NCI-H1694 treated with DMSO at 0.1 percent for 48 hours (cell line): ENCODE measurements at places on chromosomes 11 and 22.
A peak's percentile ranks its signal among the peaks of the same experiment; 100 is the strongest.

DNA sequence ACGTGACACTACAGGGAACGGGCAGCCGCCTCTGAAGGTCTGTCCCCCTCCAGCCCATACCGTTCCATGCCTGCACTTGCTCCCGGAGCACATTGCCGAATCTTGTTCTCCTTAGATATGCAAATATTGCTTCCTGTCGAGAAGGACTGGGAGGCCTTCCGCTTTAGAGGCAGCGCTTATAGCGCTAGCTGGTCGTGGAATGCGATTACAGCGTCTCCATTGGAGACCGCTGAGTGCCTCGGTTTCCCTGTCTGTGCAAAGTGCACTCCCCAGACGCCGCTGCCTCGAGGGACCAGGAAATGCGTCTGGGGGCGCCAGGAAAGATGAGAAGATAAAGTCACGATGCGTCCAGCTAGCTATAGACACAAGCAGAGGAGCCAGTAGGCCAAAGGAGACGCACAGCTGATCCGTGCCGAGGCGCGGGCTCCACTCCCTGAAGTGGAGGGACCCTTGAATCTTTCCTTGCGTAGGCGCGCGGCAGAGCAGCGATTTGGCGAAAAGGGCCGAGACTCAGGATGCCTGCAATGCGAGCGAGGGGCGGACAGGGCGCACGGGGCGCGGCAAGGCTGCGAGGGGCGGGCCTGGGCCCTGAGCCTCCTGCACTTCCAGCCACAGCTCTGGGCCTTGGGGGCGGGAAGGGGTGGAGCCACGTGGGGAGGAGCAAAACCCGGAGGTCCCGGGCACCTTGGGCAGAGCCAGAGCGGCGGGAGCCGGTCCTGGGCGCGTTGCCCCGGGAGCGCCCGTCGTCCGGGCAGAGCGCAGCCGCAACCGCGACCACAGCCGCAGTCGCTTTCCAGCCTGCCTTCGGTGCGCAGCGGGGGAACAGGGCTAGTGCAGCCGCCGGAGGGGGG lies at the start of gene RASSF10:
Gene RASSF10, plus strand, starts transcription at position 692 of the 851 bp plus-strand sequence. CDS start 261 bp downstream, outside the sequence.
- DNase-seq, result peak; percentile 8

- no peak for DNase-seq
Measured at GRCh38 chr22:46229701-46230100, 20.4 kb downstream of the CDPF1 start.

DNA sequence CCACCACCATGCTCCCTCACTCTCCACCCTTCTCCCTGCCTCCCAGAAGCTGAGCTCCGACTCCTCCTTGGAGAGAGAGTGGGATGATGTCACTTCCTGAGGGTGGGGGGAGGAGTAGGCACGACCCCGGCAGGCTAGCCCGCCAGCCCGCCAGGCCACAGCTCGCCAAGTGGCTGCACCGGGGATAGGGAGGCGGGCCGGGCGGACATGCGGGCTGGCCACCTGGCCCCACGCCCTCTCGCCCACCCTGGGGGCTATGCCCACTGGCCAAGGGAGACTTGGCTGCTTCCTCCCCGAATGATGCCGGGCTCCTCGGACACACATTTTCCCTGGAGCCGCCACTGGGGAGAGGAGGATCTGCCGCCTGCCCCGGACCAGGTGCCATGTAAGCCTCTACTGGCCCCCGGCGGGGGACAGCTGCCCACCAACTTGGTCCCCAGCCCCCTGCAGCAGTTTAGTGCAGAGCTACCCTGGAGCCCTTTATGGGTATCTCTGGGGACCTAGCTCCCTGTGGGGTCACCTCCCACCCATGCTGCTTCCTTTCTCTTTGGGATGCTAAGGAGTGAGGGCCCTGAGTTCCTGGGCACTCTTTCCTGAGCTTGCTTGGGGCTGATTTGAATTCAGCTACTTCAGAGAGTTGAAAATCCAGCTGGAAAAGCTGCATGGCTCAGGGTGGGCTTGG lies 33.7 kb upstream of the MYRF start:
- DNase-seq, result peak; percentile 59

DNA sequence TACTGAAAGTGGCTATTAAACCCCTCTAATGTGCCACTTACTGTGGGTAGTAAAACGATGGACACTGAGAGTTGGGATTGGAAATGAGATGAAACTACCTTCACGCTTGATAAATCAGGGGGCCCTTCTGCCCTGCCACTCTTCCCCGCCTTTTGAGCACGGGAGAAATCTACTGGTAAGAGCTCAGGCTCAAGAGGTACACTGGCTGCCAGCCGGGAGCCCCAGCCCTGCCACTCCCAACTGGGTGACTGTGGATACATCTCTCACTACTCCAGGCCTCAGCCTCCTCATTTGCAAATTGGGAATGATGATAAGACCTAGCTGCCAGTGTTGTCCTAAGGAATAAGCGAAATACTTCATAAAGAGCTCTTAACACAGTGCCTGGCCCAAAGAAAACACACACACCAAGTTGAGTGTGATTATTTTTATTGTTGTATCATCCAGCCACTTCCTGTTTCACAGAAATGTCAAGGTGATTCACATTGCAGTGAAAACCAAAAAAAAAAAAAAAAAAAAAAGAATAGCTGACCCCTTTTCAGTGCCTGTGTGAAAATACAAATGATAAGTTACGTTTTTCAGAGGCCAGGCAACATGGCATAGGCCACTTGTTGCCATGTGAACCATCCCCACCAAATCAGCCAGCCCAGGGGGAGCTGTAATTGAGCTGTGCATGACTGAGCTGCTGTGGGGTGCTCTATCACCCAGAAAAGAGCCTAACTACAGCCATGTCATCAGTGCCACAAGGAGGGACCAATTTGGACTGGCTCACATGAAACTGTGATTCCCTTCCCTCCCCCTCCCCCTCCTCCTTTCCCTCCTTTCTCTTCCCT lies 4.4 kb upstream of the ZNRD2 start:
- DNase-seq, result no peak

DNA sequence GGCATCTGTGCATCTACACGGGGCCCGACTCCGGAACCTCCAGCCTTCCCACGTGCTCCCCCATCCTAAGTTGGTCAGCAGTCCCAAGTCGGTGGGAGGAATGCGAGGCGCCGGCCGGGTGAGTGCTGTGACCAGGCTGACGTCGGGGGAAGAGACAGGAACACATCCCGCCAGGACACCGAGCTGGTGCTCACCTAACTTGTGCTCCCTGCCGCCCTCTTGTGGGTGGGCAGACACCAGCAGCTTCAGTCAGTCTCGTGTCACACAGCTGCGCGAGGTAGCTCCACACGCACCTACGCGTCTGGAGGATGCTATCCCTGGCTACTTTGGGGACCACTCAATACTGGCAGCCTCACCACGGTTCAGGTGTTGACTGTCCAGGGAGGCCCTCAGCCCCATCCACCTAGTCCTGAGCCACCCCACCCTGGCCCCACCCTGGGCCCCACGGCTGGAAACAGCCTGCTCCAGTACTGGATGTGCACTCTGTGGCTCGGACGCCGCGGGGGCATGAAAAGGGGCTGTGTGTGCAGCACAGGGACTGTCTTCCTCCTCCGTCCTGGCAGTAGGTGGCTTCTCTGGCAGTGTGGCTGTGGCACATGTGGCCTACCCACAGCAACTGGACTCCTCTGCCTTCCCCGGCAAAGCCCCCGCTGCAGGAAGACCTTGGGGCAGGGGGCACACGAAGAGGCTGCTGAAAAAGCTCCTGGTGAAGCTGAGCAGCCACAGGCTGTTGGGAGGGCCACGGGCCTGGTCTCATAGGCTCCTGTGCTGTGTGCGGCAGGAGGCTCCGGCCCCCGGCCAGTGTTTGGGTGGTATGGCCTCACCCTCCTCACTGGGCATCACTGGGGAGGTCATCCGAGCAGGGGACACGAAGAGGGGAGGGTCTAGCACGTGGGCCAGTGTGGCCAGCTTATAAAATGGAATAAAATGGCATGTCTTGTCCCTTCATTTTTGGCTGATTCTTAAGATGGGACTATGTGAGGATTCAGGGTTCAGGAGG lies 11.2 kb upstream of the BID start:
- no peak for DNase-seq

GRCh38 chr11:1262172-1263006 lies 39.5 kb downstream of the MUC5B start:
- peak; percentile 48 for DNase-seq

GRCh38 chr22:41757502-41757901 lies 43.0 kb upstream of the CCDC134 start:
- no peak for DNase-seq

GRCh38 chr22:49571326-49571725 lies 256.3 kb downstream of the BRD1 start:
- no peak for DNase-seq

DNA sequence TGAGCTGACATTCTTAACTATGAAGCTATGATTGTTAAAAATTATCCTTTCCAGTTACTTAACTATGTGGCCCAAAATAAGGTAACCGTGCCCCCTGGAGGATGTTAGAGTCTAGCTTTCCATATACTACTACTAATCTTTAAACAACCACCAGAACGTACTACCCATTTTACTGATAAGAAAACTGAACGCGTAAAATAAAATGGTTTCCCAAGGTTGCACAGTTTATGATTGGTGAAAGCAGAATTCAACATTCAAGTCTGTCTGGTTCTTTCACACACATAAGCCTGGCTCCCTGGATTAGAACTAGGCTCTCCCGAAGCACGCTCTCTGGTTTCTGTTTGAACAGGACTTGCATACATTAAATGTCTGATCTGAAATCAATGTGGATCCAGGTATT lies 437.8 kb upstream of the CCDC90B start:
- peak; percentile 27 for DNase-seq

GRCh38 chr11:23010790-23011335 lies 150.6 kb upstream of the CCDC179 start:
- DNase-seq, result no peak

- no peak for DNase-seq
Measured at GRCh38 chr11:65796726-65797601, 10.1 kb downstream of the OVOL1 start.

GRCh38 chr11:74550991-74551753 lies 41.2 kb upstream of the POLD3 start:
- no peak for DNase-seq

DNA sequence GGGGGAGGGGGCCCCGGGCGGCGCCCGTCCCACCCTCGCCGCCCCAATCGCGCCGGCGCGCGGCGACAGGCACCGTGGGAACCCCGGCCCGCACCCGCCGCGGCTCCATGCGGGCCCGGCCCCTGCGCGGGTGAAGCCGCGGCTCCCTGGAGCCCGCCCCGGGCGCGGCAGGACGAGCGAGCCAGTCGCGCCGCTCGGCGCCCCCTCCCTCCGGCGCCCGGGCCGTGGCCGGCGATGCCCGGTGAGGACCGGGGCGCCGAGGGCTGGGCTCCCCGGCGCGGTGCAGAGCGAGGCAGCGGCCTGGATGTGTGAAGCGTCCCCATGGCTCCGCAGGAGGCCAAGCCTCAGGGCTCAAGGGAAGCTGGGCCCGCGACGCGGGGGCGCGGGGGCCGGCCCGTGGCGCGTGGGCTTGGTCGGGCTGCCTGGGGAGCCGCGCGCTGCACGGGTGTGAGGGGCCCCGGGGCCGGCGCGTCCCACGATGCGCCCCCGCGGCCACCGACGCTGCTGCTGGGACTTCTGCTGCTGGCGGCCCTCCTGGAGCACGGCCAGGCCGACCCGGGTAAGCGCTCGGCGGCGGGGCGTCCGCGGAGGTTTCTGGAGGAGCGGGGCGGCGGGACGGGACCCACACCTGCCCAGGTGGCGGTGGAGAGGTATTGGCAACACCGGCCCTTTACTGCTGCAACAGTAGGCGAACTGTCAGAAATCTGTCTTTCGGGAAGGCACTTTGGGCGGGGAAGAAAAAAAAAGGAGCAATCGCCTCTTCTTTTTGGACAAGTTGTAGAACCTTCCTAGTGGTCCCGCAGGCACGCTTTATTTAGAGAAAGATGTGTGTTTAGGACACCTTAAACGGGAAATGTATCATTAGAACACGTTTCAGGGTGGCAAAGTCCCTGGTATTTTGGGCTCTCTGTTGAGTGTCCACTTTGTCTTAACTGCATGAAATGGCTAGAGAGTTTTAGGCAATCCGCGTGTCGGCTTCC lies 119.4 kb downstream of the HIPK3 start:
- no peak for DNase-seq

DNA sequence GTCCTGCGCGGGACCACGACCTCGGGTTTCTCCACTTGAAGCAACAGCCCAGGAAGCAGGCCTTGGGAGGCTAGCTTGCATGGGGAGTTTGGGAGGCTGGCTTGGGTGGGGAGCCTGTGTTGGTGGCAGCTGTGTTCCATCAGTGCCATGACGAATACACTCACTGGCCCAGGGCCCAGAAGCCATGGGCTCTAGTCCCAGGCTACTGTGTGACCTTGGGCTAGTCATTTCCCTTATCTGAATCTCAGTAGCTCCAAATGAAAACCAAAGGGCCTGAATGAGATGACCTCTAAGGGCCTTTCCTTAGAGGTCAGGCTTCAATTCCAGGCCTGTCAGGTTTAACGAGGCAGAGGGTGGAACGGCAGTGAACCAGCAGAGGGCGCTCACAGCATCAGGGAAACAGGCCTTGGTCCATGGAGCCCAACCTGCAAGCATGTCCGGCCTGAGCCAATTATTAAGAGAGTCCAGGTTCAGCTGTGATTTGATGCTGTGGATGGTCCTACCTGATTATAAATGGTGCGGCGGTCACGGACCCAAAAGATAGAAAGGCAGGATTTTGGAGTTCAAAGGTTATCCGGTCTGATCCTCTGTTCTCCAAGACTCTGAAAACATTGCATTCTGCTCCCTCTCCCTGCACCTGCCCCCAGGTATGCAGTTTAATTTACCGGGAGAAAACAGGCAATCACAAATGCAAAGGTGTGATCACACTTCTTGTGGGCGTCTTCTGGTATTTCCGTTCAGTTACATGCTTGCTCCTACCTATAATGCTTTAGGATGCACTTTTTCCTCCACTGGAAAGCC lies 15.9 kb downstream of the PTPN5 start:
- DNase-seq, result no peak

- DNase-seq, result no peak
Measured at GRCh38 chr11:120695426-120695825, 183.9 kb downstream of the GRIK4 start.

DNA sequence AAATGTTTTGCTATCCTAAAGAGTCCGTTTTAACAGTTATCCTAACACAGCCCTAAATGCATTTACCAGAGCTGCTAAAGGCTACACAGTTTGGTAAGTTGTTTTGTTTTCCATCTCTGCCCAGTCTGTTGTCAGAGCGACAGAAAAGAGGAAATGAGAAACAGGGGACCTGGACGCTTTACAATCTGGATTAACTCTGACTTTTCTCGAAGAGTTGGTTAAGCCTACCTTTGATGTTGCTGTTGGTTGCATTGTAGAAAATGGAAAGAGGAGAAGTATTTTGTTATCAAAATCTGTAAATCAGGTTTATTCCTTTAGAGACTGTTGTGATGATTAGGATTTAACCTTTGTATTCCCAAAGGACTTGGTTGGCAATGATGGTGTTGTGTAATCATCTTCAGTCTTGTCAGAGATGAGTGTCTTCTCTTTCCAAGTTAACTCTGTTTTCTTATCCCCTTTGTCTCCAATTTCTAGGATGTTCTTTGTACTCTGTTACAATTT lies 481 bp downstream of the ANGPTL5 start:
- no peak for DNase-seq

GRCh38 chr11:110323786-110324185 lies 27.4 kb upstream of the RDX start:
- DNase-seq, result no peak

- DNase-seq, result no peak
Measured at GRCh38 chr11:108609682-108610081, 16.1 kb upstream of the EXPH5 start.
